ENCODE measurements at places on chromosomes 7 and 10.

GRCh38 chr7:139575338-139575680 lies 51.8 kb downstream of the CLEC2L start:
- no peak for DNase-seq

GRCh38 chr7:111012149-111012548 lies 78.8 kb upstream of the LRRN3 start:
- no peak for DNase-seq

DNA sequence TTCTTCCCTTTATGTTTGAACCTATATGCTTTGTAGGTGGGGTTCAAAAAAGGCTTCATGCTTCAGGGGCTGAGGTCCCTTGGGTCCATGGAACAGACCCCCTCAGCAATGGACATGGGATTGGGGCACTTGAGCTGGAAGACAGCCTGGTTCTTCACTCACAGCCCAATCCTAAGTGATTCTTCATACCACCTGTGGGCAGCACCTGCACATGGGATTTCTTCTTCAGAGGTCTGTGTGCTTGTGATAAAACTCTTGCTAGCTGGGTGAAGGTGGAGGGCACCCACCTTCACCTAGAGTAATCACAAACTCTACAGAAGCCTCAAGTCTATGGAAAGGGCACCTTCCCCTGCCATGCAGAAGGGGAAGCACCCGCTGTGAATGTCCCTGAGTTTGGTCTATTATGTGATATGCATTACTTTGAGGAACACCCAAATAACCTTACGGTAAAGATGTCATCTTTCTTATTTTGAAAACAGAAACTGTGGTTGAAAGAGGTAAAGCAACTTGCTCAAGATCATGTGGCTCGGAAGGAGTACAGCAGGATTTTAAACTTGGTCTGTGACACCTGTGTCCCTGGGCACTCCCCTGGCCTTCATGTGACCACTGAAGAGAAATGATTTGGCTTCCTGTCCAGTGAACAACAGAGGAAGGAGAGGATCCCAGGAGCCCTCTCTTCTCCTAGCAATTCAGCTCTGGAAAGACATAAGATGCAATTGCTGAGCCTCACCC lies 469.5 kb upstream of the ZMIZ1 start:
- no peak for DNase-seq

DNA sequence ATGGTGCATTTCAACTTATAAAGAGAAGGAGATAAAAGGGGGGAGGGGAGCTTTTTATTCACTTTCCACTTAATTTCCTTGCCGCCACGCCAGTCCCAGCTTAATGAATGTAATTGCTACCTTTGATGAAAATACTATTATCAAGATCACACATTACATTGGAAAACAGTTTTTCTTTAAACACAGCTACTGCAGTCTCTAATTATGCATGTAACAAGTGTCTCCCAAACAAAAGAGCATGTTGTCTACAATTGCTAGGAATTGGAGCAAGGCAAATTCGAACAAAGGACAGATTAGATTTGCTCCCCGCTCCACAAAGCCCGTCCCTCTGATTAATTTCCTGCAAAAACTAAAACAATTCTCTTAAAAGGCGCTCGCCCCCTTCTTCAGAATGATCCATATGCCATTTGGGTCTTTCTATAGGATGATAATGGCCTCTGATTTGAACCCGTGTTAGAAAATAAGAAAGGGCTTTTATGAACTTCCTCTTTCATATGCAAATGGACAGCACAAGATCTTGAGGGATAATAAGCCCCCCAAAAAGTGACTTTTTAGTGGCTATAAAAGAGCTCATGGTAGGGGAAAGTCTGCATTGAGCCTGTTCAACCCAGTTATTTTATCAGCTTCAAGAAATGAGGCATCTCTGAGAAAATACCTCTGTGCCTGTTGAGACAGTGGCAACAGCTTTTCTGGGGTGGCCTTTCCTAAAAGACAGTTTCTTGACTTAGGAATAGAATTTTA lies 60.6 kb downstream of the ACADSB start:
- no peak for DNase-seq

DNA sequence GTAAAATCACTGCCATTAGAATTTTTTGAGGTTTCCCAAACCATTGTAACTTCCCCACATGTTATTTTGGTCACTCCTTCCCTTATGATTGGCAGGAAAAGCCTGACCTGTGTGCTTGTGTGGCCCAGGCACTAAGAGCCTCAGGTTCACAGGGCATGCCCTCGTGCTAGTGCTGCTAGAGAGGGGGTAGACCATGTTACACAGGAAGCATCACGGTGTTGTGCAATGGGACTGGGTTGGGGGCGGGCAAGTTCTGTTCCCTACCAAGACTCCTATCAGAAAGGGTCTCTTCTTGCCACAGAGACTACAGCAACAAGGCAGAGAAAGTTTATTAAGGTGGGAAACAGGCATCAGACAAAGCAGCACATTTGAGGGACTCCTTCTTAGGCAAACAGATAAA lies 32.2 kb downstream of the LSM5 start:
- DNase-seq, result no peak
